Renal cortex interstitium (tissue), 15 donors: ENCODE measurements at places on chromosomes 7 and 10. TPM values are rescaled to one million over a fixed set of nuclear protein-coding genes. Genes with fewer than 3 reads are reported as not detected.

The PRLHR gene
- polyA plus RNA-seq = not detected

The EBLN1 gene
- not detected for polyA plus RNA-seq

The LIPK gene
- polyA plus RNA-seq = not detected

The TBX20 gene
- not detected for polyA plus RNA-seq

The TBL2 gene
- 36.5 TPM for polyA plus RNA-seq

The FAM25A gene
- not detected for polyA plus RNA-seq

The PARD3 gene
- 88.7 TPM for polyA plus RNA-seq

The ITGB8 gene
- 33.1 TPM for polyA plus RNA-seq

The TMEM213 gene
- 39.7 TPM for polyA plus RNA-seq

The TEX36 gene
- polyA plus RNA-seq = not detected

The TRIM50 gene
- 0.28 TPM for polyA plus RNA-seq

The PRPS1L1 gene
- polyA plus RNA-seq = not detected

The DENND2A gene
- 37.3 TPM for polyA plus RNA-seq

The PLPP4 gene
- 2.4 TPM for polyA plus RNA-seq

The UCMA gene
- polyA plus RNA-seq = not detected

The NEUROG3 gene
- polyA plus RNA-seq = not detected

The ATG9B gene
- polyA plus RNA-seq = 4.6 TPM

The XRCC2 gene
- 7.1 TPM for polyA plus RNA-seq

The GIMAP6 gene
- 14.6 TPM for polyA plus RNA-seq

The COL26A1 gene
- 34.7 TPM for polyA plus RNA-seq

The ASIC3 gene
- polyA plus RNA-seq = 2.3 TPM

The CNNM1 gene
- polyA plus RNA-seq = 2.1 TPM

The PRR15 gene
- polyA plus RNA-seq = 14.6 TPM

The LIMK1 gene
- polyA plus RNA-seq = 25.1 TPM

The TFAM gene
- polyA plus RNA-seq = 70.9 TPM

The GPR85 gene
- polyA plus RNA-seq = 0.70 TPM

The GRID2IP gene
- polyA plus RNA-seq = 0.72 TPM

The SAP25 gene
- 4.6 TPM for polyA plus RNA-seq

The ERV3-1 gene
- 28.8 TPM for polyA plus RNA-seq

The GPER1 gene
- 4.9 TPM for polyA plus RNA-seq

The FKBP9 gene
- 168 TPM for polyA plus RNA-seq

The SEMA3C gene
- 29.2 TPM for polyA plus RNA-seq

The CARD11 gene
- 2.3 TPM for polyA plus RNA-seq

The CYP2E1 gene
- polyA plus RNA-seq = 1.7 TPM

The PRTFDC1 gene
- 33.5 TPM for polyA plus RNA-seq

The AIMP2 gene
- 27.0 TPM for polyA plus RNA-seq

The MTPN gene
- polyA plus RNA-seq = 152 TPM

The MYL10 gene
- 0.17 TPM for polyA plus RNA-seq

The TRPV6 gene
- polyA plus RNA-seq = 21.6 TPM

The ACSM6 gene
- polyA plus RNA-seq = 0.17 TPM

The WNT8B gene
- polyA plus RNA-seq = 0.97 TPM

The GNAT3 gene
- not detected for polyA plus RNA-seq

The VGF gene
- polyA plus RNA-seq = 0.17 TPM

The NUTM2D gene
- 6.8 TPM for polyA plus RNA-seq

The OPALIN gene
- not detected for polyA plus RNA-seq

The ACTR3C gene
- 6.6 TPM for polyA plus RNA-seq

The LRRC18 gene
- 0.16 TPM for polyA plus RNA-seq

The C7orf25 gene
- 8.0 TPM for polyA plus RNA-seq

The TMEM26 gene
- 8.6 TPM for polyA plus RNA-seq

The VSTM4 gene
- polyA plus RNA-seq = 14.0 TPM

The DDC gene
- 75.1 TPM for polyA plus RNA-seq

The NPY gene
- 0.47 TPM for polyA plus RNA-seq

The AKR1C8 gene
- polyA plus RNA-seq = 0.09 TPM

The SLC26A5 gene
- polyA plus RNA-seq = 0.22 TPM

The IDE gene
- 25.3 TPM for polyA plus RNA-seq

The OR2A1 gene
- polyA plus RNA-seq = 1.1 TPM
